ENCODE measurements at places on chromosomes 5 and 9.

GRCh38 chr5:28012538-28012937, 974.2 kb upstream of the CDH9 start:
- DNase-seq = no peak

GRCh38 chr9:120436983-120437475, 142.9 kb downstream of the CDK5RAP2 start:
- no peak for DNase-seq

DNA sequence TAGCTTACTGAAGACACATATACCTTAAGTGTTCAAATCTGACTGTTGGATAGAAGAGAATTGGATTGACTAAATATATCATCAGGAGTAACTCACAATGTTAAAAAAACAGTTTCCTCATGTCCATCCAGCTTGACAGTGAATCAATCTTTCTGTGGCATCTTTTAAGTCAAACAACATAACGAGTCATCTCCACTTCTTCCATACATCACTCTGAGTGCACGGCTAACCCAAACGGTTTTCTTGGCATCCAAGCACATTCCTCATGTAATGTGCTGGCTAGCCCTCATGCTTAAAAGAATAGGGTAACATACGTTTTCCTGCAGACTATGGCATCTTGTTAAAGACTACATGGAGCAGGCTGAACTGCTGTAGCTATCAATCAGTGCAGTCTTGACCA, 291.5 kb upstream of the TRPC7 start:
- no peak for DNase-seq

- DNase-seq = no peak
These were observed 816 bp downstream of the RBM18 start for GRCh38 chr9:122263699-122264349.

GRCh38 chr5:151081431-151082281, 822 bp upstream of the TNIP1 start:
- no peak for DNase-seq

GRCh38 chr9:130461218-130461630, 16.5 kb downstream of the ASS1 start:
- DNase-seq = no peak

DNA sequence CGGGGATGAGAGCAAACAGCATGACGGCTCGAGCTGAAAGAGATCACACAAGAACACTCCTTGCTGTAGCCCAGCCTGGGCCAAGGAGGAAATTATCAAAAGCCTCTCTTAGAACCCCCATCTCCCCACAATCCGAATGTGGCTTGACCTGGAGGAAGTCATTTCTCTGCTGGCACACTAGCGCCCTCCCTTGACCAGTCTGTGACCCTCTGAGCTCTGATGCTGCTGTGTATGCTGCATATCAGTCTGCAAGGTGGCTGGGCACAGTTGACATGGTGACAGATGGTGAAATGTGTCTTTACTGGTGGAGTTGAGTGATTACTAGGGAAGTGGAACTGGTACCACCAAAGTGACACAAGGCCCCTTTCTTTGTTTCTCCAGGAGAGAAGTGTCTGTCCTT, 3.3 kb downstream of the SLC46A2 start:
- no peak for DNase-seq

- DNase-seq = no peak
These were observed 15.6 kb downstream of the MTX3 start for GRCh38 chr5:79975422-79975821.

GRCh38 chr9:112087506-112087905, 87.6 kb downstream of the SUSD1 start:
- DNase-seq = no peak

GRCh38 chr9:28270156-28270555, 696.9 kb upstream of the C9orf72 start:
- no peak for DNase-seq

- DNase-seq = no peak
These were observed 15.9 kb downstream of the ABHD17B start for GRCh38 chr9:71895117-71895516.

DNA sequence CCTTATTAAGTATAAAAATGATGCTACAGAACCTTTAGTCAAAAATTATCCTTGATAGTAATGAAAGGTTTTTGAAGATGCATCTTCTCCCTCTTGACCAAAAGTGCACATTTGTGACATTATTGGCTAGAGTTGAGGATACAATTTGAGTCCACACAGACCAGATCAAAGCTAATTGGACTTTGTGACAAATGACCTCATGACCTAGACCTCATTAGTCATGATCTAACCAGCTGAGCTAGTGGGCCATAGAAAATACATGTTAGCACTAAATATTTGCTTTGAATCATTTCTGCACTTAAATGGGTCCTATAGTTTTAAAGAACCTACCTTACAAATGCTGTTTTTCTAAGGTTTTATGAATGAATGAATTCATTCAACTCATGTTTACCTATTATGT, 182.1 kb downstream of the RFX3 start:
- DNase-seq = no peak

DNA sequence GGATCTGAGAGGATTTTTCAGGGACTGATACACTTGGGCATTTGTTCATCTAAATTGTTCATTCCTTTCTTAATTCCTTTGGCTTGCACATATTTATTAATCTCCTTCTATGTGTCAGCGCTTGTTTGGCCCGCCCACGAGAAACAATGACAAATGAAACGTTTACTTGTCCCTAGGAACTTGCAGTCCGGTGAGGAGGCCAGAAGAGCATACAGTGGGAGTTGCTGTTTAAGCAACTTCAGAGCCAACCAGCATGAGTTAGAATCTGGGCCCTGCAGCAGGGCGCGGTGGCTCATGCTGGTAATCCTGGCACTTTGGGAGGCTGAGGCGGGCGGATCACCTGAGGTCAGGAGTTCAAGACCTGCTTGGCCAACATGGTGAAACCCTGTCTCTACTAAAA, 18.8 kb downstream of the FBXL7 start:
- no peak for DNase-seq

DNA sequence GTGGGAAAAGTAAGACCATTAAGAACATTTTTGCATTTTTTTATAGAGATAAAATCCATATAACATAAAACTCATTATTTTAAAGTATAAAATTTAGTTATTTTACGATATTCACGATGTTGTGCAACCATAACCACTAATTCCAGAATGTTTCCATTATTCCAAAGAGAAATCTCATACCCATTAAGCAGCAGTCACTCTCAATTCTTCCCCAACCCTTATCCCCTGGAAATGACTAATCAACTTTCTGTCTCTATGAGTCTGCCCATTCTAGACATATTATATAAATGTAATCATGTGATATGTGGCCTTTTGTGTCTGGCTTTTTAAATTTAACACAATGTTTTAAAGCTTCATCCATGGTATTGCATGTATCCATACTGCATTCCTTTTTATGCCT, 115.6 kb upstream of the ADAMTSL1 start:
- DNase-seq = no peak

DNA sequence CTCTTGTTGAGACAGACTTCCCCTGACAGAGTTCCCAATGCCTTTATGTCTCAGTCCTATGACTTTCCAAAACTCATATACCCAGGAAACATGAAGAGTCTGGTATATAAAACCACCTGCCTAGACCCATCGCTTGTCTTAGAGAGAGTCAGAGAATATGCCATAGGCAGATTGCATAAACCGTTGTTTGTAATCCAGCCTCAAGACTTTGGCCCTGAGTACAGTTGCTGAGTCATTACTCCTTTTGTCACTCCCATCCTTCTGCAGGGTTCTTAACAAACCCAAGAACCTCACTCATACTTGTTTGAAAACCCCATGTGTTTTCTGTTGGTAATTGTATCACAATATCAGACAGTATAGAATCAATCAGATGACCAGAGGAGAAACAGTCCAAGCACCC, 616.3 kb downstream of the SLCO4C1 start:
- no peak for DNase-seq

GRCh38 chr5:164237486-164237885, 732.1 kb downstream of the MAT2B start:
- no peak for DNase-seq

- no peak for DNase-seq
These were observed 77.1 kb downstream of the GOLPH3 start for GRCh38 chr5:32096891-32097595.

DNA sequence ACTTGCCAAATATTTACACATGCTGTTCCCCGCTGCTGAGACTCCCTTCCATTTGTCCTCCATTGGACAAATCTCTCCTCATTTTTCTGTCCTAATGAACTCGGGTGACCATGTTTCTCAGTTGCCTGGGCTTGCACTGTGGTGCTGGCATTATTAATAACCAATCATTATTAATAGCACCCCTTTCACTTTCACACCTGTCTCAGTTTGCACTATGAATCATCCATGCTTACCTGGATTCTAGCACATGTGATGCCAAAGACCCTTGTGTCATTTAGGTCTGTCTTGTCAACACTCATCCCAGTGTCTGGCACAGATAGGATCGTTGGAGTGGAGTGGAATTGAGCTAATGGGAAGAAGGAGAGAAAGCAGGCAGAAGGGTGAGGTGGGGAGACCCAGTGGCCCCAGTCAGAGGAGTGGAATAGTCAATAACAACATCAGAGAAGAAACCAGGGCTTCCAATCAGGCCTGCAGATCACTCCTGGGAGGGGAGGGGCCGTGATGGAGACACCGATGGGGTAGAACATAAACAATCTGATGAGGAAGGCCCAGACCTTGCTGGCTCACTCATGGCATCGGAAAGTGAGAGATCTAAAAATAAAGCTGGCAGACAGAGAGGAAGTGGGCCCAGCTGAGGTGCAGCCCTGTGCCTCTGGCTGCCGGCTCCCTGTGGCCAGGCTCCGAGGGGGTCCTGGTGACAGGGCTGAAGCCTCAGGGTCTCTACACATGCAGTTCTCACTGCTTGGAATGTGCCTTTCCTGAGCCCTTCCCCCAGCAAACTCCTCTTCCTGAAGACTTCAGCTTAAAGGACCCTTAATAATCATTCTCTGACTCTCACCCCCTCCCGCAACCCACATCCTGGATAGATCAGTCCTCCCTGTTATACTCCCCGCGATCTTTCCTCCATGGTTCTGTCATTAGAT, 33.5 kb upstream of the CRB2 start:
- DNase-seq = no peak

- DNase-seq = no peak
These were observed 938.1 kb downstream of the EFNA5 start for GRCh38 chr5:106732624-106733023.

DNA sequence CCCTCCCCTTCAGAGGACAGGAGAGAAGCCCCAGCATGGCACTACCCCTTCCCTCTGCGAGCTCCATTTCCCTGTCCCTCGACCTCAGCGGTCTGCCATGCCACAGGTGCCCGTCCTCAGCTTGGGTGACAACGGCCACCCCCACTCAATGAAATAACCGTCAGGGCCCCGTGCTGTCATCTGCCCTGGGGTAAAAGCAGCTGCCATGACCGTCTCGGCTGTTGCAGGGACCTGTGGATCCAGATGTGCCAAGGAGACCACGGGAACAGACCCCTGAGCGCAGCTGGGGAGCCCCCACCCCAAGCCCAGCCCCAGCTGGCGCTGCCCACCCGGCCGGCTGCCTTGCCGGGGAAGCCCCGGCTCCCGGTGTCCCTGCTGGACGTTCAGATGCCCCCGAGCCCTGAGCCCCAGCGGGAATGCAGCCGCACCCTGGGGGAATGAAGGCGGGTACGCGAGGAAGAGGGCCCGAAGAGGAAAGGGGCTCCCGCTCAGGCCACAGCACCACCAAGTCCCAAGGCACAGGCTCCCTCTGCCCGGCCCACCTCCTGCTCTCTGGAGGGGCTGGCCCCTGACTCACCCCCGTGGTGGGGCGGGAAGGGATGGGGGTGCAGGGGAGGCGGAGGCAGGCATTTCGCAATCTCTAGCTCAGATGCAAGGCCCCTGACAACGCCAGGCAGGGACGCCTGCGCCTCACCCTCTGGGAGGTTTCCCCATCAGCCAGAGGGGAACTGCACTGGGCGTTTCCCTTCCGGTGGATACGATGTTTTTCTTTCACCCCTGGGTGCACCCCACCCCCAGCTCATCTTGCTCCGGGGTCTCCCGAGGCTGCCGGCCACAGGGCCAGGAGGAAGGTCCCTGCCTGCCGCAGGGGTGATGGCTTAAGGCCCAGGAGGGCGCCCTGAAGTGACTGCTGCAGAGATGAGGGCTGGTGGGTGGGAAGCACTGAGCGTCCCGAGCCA, 49.2 kb downstream of the NACC2 start:
- no peak for DNase-seq

- DNase-seq = no peak
These were observed 80.9 kb downstream of the GALNT10 start for GRCh38 chr5:154271466-154271865.

- no peak for DNase-seq
These were observed 2.7 kb downstream of the EEIG1 start for GRCh38 chr9:127977884-127978647.

GRCh38 chr5:134019636-134020035, 14.9 kb upstream of the VDAC1 start:
- DNase-seq = no peak

- no peak for DNase-seq
These were observed 30.5 kb downstream of the DNAH5 start for GRCh38 chr5:13913962-13914361.

- no peak for DNase-seq
These were observed 369.6 kb downstream of the CYLC2 start for GRCh38 chr9:103364753-103365152.

DNA sequence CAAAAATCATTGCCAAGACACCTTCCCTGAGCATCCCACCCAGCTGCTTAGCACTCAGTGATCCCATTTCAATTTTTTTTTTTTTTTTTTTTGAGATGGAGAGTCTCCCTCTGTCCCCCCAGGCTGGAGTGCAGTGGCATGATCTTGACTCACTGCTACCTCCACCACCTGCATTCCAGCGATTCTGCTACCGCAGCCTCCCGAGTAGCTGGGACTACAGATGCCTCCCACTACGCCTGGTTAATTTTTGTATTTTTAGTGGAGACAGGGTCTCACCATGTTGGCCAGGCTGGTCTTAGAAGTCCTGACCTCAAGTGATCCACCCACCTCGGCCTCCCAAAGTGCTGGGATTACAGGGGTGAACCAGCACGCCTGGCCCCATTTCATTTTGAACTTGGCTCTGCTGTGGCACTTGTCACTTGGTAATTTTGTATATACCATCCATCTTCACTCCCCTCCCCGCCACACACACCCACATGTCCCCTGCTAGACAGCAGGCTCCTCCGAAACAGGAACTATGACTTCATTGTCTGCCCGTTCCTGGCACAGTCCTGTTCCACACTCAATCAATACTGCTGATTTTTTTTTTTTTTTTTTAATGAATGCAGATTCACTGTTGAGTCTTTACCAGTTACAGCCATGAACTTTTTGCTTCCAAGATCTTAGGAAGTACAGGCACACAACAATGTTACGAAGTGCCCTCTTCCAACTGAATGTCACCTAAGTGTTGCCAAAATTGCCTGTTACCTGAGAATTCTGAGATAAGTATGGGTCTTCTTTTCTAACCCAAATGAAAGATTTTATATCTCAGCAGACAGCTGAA, 17.3 kb upstream of the ZBTB34 start:
- DNase-seq = no peak

- no peak for DNase-seq
These were observed 323.9 kb downstream of the MTRR start for GRCh38 chr5:8192840-8193239.

All from NCI-H510A (cell line).